Activated CD4-positive, CD25-positive, alpha-beta regulatory T cell treated with anti-CD3 and anti-CD28 coated beads, Interleukin-2, amount 50 U/mL, for 72 hours (primary cell): ENCODE measurements at places on chromosomes 5 and 9.

DNA sequence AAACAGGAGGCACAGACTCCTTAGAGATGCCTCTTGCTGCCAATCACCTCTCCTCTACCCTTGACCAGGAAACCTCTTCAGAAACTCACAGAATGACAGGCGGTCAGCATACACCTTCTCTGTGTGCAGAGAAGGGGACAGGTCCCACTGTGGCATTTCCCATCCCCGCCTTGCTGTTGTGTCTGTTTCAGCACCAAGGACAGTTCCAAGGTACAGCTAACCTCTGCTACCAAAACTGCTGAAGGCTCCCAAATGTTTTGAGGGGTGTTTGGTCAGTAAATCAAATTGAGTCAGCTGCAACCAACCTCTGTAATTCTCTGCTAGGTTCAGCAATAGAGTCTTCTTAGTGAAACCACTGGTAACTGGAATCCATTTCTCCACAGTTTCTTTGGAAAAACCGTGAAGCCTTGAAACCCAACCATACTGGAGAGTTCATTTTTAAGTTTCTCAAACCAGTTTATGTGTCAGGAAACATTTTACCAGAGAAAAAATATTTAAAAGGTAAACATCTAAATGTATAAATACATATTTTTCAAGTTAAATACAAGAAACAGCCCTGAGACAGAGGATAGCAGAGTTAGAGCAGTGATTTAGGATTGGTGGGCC is 122.0 kb downstream of the DRD1 start:
- no peak for DNase-seq

DNA sequence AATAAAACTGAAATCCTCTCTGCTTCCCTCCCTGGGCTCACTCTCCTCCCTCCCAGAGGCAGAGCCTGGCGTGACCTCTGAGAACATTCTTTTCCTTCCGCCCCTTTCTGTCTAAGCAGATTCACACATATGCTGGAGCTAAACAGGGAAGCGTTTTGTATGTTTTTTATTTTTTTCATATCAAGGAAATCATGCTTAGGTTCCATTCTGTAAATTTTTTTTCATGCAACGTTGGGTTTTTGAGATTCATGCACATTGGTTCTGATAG is 20.2 kb upstream of the BARHL1 start:
- DNase-seq = no peak

GRCh38 chr9:81371824-81372223 is 317.5 kb downstream of the TLE1 start:
- no peak for DNase-seq

DNA sequence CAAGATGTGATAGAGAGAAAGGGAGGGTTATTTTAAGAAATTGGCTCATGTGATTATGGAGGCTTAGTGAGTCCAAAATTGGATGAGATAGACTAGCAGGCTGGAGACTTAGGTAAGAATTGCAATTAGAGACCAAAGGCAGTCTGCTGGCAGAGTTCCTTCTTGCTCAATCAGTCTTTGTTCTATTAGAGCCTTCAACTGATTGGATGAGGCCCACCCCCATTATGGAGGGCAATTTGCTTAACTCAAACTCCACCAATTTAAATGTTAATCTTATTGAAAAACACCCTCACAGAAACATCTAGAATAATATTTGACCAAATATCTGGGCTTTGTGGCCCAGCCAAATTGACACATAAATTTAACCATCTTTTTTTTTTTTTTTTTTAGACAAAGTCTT is 23.9 kb upstream of the TPD52L3 start:
- DNase-seq = no peak

DNA sequence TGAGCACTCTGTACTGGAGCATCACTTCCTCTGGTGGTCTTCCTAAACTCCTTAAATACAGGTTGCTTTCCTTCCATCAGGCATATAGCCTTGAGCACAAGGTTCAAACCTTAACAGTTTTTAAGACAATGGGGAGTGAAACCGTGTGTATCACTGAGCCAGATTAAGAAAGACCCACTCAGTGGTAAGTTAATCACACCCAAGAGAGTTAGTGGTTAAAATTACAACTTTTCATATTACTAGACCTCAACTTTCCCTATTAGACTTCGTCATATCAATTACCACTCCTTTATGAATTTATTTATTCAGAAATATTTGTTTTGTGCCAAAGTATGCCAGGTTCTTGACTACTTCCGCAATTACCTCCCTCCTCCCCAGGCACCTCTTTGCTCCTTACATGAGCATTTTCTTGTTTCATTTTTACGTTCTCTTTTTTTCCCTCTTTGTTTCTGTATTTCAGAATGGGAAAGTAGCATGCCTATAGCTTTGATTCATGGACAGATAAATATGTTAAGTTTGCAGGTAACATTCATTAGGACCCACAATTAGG is 351.0 kb downstream of the KIAA0825 start:
- DNase-seq = no peak

- DNase-seq = no peak
Observed at GRCh38 chr5:132481596-132482211, 8.9 kb downstream of the IRF1 start.

GRCh38 chr5:55665065-55665464 is 47.1 kb downstream of the SLC38A9 start:
- no peak for DNase-seq

- DNase-seq = no peak
Observed at GRCh38 chr5:78501411-78502352, 141.3 kb downstream of the SCAMP1 start.

DNA sequence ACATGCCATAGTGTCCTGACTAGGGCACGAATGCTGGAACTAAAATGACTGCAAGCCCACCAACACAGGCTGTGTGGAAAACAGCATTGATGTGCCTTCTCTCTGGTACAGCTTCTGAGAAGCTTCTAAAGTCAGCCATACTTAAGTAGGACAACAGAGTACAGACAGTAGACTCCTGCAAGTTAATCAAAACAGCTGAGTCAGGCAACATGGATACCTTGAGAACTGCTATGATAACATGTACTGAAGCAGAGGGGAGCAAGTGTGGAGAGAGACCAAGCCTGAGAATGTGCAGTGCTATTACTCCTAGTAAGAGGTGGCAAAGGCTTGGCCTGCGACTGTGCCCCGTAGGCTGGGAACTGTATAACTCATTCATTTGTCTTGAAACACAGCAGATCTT is 2.5 kb downstream of the ISCA1 start:
- DNase-seq = no peak

DNA sequence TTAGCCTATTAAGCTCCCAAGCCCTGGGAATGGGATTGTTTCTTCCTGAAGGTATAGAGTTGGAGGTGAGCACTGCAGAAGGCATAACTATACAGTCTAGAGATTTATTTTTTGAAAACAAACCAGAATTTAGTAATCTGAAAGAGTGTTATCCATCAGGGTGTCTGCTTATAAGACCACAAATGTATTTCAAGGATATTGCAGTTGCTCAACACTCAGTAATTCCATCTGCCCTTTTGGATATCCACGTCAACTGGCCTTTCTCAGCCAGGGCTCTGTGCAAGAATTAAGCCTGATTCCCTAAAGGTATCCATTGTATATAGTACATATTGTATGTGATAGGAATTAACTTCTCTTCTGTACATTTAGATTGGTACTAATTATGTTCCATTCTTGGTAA is 15.0 kb upstream of the IL31RA start:
- no peak for DNase-seq

DNA sequence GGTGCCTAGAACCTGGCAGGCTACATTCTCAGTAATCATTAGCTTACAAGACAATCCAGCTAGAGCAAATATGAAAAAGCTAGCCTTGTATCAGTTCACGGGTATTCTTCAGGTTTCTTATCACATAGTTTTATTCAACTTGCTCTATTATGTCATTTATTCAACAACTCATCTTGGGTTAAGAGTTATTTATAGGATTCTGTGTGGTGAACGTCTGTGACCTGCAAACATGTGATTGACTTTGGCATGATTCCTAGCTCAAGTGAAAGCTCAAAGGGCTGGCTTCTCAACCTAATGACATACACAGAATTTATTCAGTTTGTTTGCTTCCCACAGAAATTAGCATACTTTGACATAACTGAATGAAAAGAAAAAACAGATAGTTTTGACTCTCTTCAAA is 173.1 kb downstream of the PLPPR1 start:
- no peak for DNase-seq

DNA sequence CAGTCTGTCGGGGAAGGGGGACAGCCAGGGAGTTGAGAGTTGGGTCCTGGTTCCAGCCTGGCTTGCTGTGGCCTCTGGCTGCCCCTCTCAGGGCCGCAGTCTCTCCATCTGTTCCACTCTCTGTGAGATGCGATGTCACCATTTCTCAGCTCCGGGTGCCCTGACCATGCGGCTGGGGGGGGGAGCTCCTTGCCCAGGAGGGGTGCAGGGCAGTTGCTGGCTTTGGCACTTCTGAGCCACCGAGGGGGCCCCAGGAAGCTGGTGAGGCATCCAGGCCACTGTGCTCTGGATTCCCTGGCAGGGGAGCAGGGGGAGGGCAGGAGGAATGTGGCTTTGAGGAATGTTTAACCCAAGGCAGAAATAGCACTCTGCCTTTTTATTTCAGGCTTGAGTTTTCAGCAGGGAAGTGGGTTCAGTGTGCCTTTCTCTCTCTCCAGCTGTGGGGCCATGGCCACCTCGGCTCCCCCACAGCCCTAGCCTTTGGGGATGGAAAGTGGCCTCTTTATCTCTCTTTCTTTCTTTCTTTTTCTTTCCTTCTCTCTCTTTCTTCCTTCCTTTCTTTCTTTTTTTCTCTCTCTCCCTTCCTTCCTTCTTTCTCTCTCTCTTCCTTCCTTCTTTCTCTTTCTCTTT is 11.0 kb downstream of the NCS1 start:
- no peak for DNase-seq

DNA sequence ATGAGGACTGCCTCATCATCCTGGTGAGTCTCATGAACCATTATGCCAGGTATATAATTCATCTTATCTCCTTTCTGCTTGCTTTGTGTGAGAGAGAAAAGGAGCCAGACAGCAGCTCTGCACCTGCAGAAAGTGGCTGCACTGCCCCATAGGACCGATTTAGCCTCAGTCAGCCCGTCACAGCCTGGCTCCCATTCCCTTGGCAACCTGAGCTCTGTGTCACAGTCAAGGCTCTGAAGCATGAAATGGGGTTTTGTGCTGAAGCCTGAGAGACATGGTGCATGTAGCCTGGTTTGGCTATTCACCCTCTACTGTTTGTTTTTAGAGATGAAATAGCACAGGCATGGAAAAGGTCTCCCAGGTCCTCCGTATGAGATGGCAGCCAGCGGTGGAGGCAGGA is 198.3 kb downstream of the KCTD16 start:
- no peak for DNase-seq

DNA sequence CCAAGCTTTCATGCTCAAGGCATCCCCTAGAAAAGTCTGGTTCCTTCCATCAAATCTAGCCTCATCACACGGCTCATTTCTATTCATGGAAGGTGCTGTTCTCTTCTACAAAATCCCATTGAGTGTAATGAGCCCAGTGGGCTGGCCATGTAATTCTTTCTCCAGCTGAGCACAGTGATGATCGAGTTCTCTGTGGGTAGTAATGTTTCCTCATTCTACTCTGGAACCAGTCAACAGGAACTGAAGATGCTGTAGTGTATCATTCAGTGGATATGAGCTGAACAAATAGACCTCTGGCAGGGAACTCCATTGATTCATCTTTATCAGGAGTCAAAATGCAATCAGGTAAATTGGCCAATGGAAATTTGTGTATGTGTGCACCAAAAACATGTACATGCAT is 149.2 kb downstream of the LRRC70 start:
- no peak for DNase-seq

- DNase-seq = no peak
Observed at GRCh38 chr9:90991953-90992352, 190.3 kb downstream of the SYK start.

DNA sequence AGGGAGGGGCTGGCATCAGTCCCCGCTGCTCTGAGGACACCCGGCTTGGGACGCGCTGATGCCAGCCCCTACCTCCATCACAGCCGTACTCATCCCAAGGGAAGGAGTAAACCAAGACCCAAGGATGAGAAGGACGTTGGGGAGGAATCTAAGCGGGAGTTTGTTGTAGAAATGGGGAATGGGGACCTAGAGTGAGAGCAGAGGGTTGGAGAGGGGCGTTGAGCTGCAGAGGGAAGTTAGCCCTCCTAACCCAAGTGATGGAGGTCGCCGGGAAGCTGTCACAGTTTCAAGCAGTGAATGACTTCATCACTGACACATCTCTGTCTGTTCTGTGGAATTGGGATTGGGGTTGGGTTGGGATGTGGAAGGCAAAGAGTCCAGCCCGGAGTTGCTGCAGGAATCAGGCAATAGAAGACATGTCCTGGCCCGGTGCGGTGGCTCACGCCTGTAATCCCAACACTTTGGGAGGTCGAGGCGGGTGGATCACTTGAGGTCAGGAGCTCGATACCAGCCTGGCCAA is 759 bp upstream of the SUSD1 start:
- no peak for DNase-seq

DNA sequence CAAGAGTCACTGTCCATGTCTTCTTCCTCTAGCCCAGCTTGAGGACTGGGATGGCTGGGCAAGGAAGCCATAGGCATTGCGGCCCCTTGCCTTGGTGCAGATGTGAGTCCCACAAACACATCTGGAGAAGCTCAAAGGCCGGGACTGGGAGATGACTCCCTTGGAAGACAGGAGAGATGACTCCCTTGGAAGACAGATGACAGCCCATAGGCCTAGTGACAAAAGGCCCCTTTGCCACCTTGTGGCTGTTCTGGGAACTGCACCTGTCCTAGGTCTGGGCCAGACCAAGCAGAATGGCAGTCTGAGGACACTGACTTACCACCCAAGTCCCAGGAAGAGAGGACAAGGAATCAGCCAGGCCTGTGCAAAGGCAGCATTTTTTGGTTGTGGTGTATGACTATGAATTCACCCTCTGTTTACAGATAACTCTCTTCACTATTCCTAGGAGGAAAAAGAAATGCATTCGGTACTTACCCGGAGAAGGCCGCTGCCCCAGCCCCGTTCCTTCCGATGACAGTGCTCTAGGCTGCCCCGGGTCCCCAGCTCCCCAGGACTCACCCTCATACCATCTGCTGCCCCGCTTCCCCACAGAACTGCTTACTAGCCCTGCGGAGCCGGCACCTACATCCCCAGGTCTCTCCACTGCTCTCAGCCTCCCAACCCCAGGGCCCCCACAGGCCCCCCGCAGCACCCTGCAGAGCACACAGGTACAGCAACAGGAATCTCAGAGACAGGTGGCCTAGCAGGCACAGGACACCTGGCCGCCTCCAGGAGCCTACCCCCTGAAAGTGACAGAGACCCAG is 30.8 kb downstream of the SKP1 start:
- DNase-seq = peak; percentile 86

GRCh38 chr5:96823900-96824380 is 16.2 kb upstream of the ERAP1 start:
- no peak for DNase-seq

DNA sequence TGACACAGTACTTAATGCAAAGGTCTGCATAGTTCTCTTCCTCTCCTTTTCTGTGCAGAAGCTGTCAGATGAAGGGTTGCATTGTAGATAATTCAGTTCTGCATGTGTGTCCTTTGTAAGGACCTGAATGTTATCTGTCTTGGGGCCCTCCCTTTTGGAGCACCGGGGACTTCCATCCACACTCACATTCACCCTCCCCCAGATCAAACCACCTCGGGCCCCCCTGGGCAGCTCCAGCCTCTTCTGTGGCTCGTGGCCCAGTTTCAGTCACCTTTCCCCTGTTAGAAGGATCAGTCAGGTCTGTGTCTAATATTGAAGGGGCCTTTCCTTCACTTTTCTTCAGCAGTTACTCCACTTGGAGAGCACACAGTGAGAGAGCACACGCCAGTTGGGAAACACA is 11.0 kb downstream of the DMRT1 start:
- no peak for DNase-seq

- DNase-seq = no peak
Observed at GRCh38 chr9:132957805-132958204, 13.4 kb upstream of the TSC1 start.
